ENCODE measurements at places on chromosomes 2 and 18. TPM values are rescaled to one million over a fixed set of nuclear protein-coding genes. Genes with fewer than 3 reads are reported as not detected.

- DNase-seq, result no peak
These were observed 73.5 kb downstream of the LIMS1 start for GRCh38 chr2:108607706-108608301.

GRCh38 chr18:70398076-70398475, 109.2 kb downstream of the SOCS6 start:
- DNase-seq, result no peak

DNA sequence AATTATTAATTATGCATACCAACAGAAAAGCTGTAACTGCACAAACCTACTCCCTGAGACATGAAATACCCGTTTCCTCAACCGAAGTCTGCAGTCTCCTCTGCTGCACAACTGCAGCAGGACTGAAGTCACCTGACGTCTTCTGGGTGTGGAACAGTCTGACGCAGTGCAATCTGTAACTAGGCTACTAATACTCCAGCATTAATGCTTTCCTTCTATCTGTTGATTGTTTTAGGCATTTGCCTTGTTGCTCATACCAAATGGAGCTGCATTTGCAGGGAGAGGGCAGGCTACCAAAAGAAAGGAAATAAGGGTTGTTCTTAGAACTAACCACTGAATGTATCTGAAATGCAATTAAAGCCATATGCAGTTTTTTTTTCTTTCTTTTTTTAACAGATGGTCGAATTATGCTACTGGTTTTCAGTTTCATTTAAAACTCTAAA, 40.1 kb downstream of the RTN4 start:
- DNase-seq, result no peak

- DNase-seq, result no peak
These were observed 7.3 kb downstream of the NEMP2 start for GRCh38 chr2:190527214-190527613.

DNA sequence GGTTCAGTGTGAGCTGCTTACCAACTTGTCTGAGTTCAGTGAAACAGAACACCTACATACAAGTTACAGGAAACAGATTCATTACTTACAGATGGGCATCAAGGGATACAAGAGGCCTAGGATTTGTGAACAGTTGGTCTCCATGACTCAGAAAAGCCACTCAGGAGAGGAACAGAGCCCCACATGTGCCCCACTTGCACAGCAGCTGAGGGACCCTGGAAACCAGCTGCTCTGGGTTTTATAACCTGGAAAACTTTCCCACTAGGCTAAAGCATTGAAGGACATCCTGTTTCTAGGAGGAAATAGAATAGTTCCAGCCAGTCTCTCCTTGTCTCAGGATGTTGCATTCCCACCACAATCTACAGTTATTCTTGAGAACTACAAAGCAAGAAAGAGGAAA, 530.0 kb downstream of the ZNF804A start:
- DNase-seq, result no peak

DNA sequence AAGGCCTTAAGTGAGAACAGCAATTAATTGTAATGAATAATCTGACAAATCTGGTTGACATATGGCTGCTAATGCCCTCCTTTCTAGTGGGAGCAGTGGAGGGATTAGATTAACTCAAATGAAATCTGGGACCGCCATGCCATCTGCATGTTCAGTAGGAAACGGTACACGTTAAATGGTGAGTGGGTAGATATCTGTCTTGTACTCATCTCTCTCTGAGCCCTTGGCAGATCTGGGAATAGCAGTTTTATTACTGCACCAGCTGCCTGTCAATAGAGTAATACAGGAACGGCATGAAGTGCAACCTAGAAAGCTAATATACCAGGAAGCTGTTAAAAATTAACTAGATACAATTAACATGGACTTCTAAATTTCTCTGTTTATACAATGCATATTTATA, 258.8 kb downstream of the GPD2 start:
- DNase-seq, result no peak

DNA sequence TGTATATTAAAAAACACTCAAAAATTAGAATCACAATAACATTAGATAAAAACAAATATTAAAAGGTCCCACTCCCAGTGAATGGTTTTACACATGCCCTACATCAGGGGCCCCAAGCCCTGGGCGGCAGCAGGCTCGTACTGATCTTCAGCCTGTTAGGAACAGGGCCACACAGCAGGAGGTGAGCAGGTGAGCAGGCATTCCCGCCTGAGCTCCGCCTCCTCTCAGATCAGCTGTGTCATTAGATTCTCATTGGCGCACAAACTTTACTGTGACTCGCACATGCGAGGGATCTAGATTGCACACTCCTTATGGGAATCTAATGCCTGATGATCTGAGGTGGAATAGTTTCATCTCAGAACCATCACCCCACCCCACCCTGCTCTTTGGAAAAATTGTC, 74.2 kb downstream of the MBD2 start:
- DNase-seq, result no peak

- no peak for DNase-seq
These were observed 128.6 kb downstream of the SPOPL start for GRCh38 chr2:138630164-138630563.

DNA sequence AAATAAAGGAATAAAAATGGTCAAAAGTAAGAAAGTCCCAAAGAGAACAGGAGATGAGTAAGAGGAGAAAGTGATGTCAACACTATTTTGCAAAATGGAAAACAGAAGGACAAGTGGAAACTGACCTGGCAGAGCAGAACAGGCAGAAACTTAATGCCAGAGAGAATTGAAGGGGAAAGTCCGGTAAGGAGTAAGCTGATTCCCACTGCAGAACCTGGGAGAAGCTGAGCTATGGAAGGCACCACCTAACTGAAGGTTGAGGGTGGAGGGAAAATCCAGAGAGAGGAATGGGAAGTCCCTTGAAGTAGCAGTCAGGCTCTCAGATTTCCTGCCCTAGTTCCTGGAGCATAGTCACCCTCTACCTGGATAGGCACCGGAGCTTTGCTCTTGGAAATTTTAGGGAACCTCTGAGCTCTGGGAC, 59.8 kb downstream of the MOGAT1 start:
- no peak for DNase-seq

Gene MDH1B
- total RNA-seq, result 2.5 TPM

Gene EN1
- not detected for total RNA-seq

Gene DES
- total RNA-seq, result 101 TPM
